ENCODE measurements at places on chromosomes 11 and 22. TPM values are rescaled to one million over a fixed set of nuclear protein-coding genes. Genes with fewer than 3 reads are reported as not detected.

GRCh38 chr11:27060816-27061460 is 20.3 kb downstream of the BBOX1 start:
- DNase-seq: no peak

GRCh38 chr11:74630043-74630442 is 37.7 kb downstream of the POLD3 start:
- DNase-seq: no peak

The PARVA gene
- 5.2 TPM for polyA plus RNA-seq

DNA sequence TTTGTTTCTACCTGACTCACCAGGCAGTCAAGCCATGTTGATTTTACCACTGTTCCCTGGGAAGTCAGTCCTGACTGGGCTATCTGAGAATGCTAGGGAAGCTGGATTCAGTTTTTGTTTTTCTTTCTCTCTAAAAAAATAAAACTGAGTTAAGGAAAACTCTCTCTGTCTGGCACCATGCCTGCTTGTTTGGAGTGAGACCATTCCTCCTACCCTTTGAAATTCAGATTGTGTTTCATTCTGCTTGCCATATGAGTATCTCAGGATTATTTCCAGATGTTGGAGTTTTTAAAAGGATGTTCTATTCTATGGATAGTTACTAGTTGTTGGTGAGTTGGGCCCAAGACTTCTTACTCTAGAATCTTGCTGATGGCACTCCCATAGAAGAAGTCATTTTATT is 1917.0 kb downstream of the LRRC4C start:
- no peak for DNase-seq

The SMC1B gene
- not detected for polyA plus RNA-seq

Measured in HepG2 (cell line).